Urinary bladder (tissue), 4 donors: ENCODE measurements at places on chromosomes 4 and X.
A peak's percentile ranks its signal among the peaks of the same experiment; 100 is the strongest.

DNA sequence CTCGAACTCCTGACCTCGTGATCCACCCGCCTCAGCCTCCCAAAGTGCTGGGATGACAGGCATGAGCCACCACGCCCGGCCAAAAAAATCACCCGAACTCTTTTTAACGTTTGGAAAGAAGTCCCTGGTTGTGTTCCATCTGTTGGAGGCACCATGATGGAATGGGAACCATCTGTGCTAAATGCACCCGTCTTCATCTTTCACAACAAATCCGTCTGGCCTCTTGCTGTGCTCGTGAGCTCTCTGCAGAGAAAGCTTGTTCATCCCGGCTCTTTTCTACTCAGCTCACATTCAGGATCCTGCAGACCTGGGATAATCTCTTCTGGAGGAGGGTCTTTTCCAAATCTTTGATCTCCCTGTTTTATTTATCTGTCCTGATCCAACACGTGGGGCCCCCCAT lies 188.8 kb downstream of the CRLF2 start:
- no peak for DNase-seq

- no peak for DNase-seq
These were observed 50.3 kb downstream of the UGT2B4 start for GRCh38 chr4:69445388-69445787.

DNA sequence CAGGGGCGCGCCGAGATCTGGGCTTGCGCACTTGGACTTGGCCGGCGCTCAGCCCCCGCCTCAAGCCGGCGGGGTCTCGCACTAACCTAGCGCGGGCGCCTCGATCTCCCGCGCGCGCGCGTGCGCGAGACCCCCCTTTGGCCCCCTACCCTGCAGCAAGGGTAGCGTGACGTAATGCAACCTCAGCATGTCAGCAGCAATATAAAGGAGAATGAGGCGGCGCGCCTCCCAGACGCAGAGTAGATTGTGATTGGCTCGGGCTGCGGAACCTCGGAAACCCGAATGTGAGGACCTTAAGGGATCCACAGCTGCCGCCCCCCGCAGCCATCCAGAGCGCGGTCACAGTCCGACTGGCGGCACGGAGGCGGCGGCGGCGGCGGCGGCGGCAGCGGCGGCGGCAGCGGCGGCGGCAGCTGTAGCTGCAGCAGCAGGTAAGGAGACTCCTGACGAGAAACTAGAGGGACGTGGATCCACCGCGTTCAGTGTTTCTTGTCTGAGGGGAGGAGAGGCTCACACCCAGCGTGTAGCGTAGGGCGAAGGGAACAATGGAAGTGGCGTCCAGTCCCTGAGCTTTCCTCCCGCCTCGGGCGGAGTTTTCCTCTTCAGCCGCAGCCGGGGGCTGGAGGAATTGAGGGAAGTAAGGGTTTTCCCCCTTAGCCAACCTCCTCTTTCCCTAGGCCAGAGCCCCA lies at the start of the genes SATL1 and ZNF711:
Gene SATL1 (minus strand): TSS at position 19 of the 689 bp plus-strand sequence. CDS start 134,811 bp downstream, outside the sequence.
Gene ZNF711 (plus strand): TSS at position 231 of the 689 bp plus-strand sequence. CDS start 3,582 bp downstream, outside the sequence.
- peak; percentile 68 for DNase-seq

DNA sequence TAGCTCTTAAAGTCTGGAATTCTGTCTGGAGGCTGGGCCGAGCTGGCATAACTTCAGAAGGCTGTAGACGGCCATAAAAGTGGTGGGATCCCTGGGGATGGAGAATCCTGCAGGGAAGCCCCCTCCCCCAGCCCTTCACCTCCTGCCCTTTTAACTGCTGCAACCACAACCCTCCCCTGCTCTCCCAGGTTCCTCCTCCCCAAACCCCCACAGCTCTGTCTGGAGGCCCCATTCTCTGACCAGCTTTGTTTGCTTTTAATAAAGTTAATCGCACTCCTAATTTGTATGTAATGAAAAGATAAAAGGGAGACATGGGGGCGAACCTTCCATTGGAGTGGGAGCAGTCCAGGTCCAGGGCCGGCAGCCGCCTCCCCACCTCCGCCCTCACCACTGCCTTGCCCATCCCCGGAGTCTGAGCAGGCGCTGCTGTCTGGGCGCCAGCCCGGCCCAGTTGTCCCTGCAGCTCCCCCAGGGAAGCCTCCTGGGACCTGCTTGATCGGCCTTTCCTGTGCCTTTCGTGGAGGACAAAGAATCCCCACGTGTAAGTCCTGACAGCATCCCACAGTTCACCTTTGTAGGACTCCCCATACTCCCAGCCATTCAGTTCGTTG lies 84.3 kb downstream of the PJA1 start:
- DNase-seq: no peak

DNA sequence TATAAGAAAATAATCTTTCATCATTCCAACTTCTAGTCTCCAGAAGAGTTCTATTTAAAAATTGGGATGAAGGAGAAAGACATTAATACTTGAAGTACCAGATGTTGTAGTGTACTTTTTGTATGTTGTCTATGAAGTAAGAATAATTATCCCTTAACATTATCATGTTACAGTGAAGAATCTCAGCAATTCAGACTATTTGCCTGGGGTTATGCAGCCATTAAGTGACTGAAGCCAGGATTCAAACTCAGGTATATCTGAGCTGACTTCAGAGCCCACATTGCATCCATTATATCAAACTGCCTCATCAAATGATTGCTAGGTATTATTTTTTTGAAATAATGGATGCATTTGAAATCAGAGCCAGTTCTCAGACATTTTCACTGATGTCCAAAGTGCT lies 76.1 kb upstream of the FHDC1 start:
- no peak for DNase-seq
